ENCODE measurements at places on chromosomes 5 and 9.

DNA sequence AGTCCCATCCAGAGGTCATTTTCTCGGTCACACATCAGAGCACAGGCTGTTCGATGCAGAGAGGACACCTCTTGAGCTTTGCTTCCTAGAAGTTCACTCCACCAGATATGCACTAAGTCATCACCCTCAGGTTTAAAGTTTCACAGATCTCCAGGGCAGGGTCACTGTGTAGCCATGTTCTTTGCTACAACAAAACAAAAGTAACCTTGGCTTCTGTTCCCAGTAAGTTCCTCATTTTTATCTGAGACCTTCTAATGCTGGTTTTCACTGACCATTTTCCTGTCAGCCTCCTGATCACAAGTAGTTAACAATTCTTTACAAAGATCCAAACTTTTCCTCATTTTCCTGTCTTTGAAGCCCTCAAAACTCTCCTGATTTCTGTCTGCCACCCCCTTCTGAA, 97.5 kb upstream of the CTSV start:
- DNase-seq, result no peak

DNA sequence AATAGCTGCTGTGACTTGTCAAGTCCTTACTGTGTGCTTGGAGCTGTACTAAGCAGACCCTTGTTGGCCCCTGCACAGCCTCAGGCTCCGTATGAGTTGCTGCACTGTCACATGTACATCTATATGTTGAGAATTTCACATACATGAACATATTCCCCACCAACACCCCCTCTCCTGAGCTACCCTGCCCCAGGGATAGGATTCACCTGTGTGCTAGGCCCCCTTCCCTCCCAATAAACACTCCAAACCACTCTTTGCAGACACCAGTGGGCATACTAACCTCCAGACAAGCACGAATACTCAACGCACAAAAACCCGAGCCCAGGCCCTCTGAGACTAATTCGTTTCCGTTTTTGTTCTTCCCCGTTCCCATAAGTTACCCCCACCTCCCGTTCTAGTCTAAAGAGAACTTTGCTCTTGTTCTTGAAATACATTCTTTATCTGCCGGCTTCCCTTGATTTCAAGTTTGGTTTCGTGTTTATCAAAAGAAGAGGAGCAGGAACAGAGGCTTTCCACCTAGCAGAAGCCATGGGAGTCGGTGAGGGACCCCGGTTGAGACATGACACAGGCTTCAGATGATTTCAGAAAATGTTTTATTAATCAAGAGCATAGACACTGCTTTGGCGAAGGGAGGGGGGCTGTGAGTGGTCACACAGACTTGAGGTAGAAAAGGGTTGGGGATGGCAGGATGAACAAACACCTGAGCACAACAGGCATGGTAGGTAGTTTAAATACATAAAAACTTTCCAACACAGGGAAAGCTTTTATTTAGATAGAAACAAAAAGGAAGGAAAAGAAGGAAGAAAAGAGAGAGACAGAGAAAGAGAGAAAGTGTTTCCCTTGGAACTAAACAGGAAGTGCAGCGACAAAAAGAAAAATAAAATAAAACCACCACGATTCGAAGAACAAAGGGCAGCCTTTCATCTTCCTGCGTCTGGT, 3.4 kb downstream of the HAND1 start:
- DNase-seq, result no peak

- DNase-seq, result no peak
Observed at GRCh38 chr9:72396247-72397091, 31.5 kb upstream of the ZFAND5 start.

DNA sequence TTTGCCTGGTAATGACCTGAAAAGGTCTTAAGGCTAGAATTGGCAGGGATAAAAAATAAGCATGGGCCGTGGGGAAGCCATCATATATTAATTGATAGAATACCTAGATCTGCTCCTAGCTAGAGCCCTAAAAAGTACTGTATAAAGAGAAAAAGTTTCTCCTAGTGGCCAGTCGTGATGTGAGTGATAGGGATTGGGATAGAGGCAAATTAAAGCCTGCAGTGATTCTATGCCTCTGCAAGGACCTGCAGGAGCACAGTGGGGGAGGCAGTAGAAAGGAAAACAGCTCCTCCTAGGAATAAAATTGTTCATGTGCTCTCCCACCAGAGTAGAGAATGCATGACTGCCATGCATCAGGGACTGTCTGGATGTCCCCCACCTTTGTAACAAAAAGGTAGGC, 56.2 kb upstream of the FTMT start:
- DNase-seq, result no peak

DNA sequence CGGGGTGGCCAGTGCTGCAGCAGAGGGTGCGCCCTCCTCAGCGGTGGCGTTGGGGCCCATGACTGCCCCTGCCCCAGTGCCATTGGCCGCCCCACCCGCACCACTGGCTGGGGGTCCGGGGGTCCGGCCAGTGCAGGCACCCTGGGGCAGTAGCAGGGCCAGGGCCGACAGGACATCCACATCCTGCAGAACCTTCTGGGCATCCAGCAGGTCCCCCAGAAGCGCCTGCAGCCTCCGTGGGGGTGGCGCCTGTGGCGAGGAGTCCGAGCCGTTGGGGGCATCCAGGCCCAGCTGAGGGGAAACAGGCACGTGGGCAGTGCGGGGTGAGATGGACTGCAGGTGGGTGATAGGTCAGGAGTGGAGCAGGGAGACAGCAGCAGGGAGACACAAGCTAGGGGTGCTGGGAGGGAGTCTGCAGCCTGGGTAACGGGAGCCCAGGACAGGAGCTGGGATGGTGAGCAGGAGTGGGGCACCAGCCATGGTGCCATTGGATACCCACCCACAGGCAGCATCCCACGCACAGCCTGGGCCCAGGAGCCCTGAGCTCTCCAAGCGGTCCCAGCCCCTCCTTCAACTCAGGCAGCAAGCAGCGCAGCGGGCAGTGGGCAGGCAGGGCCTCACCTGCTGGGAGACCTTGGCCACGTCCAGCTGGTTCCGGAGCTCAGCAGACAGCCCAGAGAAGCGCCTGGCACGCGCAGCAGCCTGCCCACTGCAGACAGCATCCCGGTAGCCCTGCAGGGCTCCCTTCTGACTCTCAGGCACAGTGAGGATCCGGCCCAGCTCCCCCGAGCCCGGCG, 7.1 kb downstream of the ABCA2 start:
- DNase-seq, result no peak

DNA sequence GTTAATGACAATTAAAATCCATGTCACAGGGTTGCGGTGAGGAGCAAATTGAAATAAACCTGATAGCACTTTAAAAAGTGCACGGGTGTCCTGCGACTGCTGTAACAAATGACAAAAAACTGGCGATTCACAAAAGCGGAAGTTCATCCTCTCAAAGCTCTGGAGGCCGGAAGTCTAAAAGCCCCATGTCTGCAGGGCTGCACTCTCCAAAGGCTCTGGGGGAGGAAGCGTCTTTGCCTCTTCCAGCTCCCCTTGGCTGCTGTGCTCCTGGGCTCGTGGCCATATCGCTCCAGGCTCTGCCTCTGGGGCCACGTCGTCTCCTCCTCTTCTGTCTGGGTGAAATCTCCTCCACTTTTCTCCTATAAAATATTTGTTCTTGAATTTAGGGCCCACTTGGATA, 273.9 kb upstream of the IRX2 start:
- no peak for DNase-seq

DNA sequence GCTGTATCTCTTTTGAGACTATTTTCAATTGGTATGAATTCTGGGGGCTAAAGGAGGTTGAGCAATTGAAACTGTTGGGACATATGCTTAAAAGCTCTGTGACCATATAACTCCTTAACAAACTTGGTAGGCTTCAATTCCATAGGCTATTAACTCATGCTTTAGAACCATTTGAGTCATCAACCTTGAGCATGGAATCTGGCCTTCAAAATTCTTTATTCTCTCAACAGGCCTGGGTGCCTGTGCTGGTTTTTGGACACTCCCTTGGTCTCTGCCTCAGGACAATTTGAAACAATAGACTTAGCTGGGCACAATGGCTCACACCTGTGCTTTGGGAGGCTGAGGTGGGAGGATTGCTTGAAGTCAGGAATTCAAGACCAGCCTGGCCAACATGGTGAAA, 61.4 kb upstream of the EPB41L4A start:
- no peak for DNase-seq

GRCh38 chr5:23026252-23027170, 173.4 kb upstream of the CDH12 start:
- no peak for DNase-seq

DNA sequence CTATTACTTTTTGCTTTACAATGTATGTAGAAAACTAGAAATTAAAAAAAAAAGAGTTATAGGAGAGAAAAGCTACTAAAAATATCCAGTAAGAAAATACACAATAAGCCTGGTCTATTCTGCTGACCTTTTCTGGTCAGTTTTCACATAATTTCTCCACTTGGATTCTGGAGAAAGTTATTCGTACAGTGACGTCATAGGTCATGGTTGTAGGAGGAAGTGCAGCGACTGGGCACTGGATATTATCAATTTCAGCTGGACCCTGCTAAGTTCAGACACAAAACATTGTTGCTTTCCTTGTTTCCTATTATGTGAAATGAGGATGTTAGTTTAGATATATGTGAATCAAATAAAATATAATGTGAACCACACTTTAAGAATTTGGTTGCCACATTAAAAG, 201.2 kb downstream of the MTRR start:
- DNase-seq, result no peak

All from cortex of kidney (tissue), 1 donor.